Large intestine (tissue), 12 donors: ENCODE measurements at places on chromosomes 3 and 15. TPM values are rescaled to one million over a fixed set of nuclear protein-coding genes. Genes with fewer than 3 reads are reported as not detected.
A peak's percentile ranks its signal among the peaks of the same experiment; 100 is the strongest.

GRCh38 chr15:66292571-66293418 is 573 bp upstream of the DIS3L start:
- DNase-seq: no peak
- peak overlapping the region; percentile 69 for H3K4me3 ChIP-seq
- H3K27ac ChIP-seq: peak overlapping the region; percentile 93
- peaks cover 2% of the 10 kb centered on the region for H3K36me3 ChIP-seq
- no peaks in the 10 kb centered on the region for H3K27me3 ChIP-seq

DNA sequence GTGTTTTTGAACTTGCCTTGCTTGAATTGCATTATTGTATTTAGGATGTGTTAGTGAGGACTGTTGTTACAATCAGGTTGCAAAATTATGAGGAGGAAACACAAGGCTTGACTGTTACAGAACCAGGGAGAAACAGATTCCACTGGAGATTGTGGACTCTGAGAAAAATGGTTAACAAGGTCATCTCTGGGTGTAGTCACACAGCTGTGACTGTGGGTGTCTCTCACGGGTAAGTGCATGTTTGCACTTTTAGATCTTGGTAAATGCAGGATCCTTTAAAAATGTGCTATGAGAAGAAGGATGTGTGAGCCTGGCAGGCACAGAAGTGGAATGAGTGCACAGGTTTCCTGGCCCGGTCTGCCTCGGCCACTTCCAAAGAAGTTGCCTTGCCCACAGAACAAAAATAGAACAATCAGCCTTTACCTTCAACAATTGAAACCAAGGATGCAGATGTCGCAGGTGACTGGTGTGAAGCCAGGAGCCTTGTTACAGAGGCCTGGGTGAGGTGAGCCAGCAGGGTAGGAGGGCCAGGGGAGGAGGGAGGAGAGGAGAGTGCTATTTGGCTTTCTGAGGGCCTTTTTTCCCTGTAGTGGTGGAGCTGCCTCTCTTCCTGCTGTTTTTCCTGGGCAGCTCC is 68.0 kb downstream of the ABHD5 start:
- peaks cover 47% of the 10 kb centered on the region for H3K4me1 ChIP-seq
- no peak for DNase-seq
- peak overlapping the region; percentile 86 for H3K27ac ChIP-seq
- H3K27me3 ChIP-seq: no peaks in the 10 kb centered on the region
- no peak overlapping the region for H3K4me3 ChIP-seq
- H3K36me3 ChIP-seq: no peaks in the 10 kb centered on the region

The SCG5 gene
- polyA plus RNA-seq: 22.2 TPM

The CCDC71 gene
- 21.4 TPM for polyA plus RNA-seq

- H3K27ac ChIP-seq: no peak overlapping the region
- no peak overlapping the region for H3K4me3 ChIP-seq
- no peaks in the 10 kb centered on the region for H3K27me3 ChIP-seq
- DNase-seq: no peak
- H3K4me1 ChIP-seq: no peaks in the 10 kb centered on the region
Observed at GRCh38 chr3:179981646-179982045, 55.1 kb downstream of the PEX5L start.

- H3K27me3 ChIP-seq: no peaks in the 10 kb centered on the region
- H3K27ac ChIP-seq: no peak overlapping the region
- H3K4me1 ChIP-seq: no peaks in the 10 kb centered on the region
- H3K4me3 ChIP-seq: no peak overlapping the region
- H3K36me3 ChIP-seq: peaks cover 31% of the 10 kb centered on the region
- no peak for DNase-seq
Observed at GRCh38 chr3:120331076-120331475, 18.1 kb downstream of the LRRC58 start.

The ANKDD1A gene
- polyA plus RNA-seq: 5.6 TPM

GRCh38 chr15:81336568-81336967 is 12.6 kb upstream of the STARD5 start:
- peaks cover 5% of the 10 kb centered on the region for H3K36me3 ChIP-seq
- H3K27ac ChIP-seq: no peak overlapping the region
- DNase-seq: no peak

DNA sequence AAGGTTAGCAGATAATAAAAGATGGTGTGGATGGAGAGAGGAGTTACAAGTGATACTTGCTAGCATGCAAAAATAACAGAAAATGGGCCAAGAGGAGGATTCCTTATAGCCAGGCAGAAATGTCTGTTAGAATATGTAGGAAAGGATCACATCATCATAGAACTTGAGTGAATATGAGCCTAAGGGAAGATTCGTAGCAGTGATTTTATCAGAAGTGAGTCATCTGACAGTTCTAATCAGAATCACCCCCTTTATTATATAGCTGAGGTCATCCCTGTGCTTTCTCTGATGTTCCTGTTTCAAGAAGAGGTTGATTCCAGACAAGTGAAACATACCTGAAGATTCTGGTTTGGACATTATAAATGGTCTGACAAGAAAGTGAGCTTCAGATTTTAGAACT is 22.9 kb downstream of the EXOG start:
- H3K27ac ChIP-seq: no peak overlapping the region
- H3K27me3 ChIP-seq: no peaks in the 10 kb centered on the region
- H3K36me3 ChIP-seq: peaks cover 10% of the 10 kb centered on the region
- DNase-seq: no peak
- H3K4me1 ChIP-seq: no peaks in the 10 kb centered on the region

DNA sequence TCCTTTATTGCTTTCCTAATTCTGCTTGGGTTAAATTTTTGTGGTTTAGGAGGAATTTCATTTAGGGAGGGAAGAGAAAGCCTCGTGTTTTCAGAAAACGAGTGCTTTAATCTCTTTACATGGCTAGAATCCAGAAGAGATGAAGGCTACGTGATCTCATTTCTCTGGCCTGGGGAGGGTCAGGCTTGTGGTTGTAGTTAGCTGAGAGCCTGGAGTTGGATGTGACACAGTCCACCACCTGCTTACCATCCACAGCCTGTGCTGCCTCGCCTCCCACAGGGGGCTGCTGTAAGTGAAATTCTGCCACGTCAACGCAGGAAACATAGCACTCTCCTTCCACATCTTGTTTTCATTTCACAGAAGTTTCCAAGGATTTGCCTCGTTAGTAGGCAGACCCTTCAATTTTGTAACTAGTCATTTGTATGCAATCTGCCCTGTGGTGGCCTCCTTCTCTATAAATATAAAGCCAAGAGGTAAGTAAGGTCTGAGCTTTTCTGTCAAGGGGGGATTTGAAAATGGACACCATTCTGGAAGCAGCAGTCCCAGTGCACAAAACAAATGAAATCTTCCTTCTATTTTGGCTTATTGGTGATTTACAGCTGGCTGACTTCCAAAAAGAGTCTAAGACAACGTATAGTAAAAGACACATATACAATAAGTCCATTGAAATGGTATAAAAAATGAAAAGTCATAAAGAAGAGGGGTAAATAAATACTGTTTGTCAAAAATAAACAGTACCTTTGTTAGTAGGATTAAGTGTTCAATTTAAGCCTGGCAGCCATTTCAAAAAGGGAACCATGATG is 3.4 kb downstream of the GXYLT2 start:
- peaks cover 12% of the 10 kb centered on the region for H3K4me1 ChIP-seq
- no peak for DNase-seq
- no peaks in the 10 kb centered on the region for H3K27me3 ChIP-seq
- H3K36me3 ChIP-seq: no peaks in the 10 kb centered on the region

The ABHD17C gene
- 50.7 TPM for polyA plus RNA-seq

GRCh38 chr3:37603722-37604121 is 258.0 kb upstream of the CTDSPL start:
- peaks cover 26% of the 10 kb centered on the region for H3K4me1 ChIP-seq
- H3K4me3 ChIP-seq: no peak overlapping the region
- H3K27ac ChIP-seq: no peak overlapping the region
- no peaks in the 10 kb centered on the region for H3K27me3 ChIP-seq
- DNase-seq: no peak
- H3K36me3 ChIP-seq: no peaks in the 10 kb centered on the region

GRCh38 chr15:37104424-37104981 is 4.2 kb upstream of the MEIS2 start:
- H3K4me3 ChIP-seq: peak overlapping the region; percentile 52
- H3K4me1 ChIP-seq: no peaks in the 10 kb centered on the region
- H3K27me3 ChIP-seq: peaks cover 92% of the 10 kb centered on the region
- H3K27ac ChIP-seq: peak overlapping the region; percentile 50

DNA sequence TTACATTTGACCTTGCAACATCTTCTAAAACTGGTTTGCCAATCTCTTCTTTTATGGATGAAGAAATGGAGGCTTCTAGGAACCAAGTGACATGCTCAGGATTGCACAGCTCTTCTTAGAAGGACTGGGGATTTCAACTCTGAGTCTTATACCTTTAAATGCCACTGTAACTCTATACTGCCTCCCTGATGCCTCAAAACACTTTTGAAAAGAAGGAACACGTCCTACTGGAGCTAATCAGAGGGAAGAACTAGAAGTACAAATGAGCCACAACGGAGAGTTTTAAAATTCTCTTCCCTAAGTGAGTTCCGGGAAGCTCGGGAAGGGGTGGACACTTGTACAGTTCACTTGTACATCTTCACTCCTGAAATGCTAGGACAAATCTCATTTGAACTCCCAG is 949 bp upstream of the MITF start:
- no peak for DNase-seq
- no peaks in the 10 kb centered on the region for H3K36me3 ChIP-seq
- peak overlapping the region; percentile 59 for H3K4me3 ChIP-seq
- no peak overlapping the region for H3K27ac ChIP-seq
- peaks cover 26% of the 10 kb centered on the region for H3K27me3 ChIP-seq

- DNase-seq: no peak
- H3K27me3 ChIP-seq: no peaks in the 10 kb centered on the region
- H3K4me3 ChIP-seq: no peak overlapping the region
Observed at GRCh38 chr3:48404440-48405342, 25.2 kb downstream of the PLXNB1 start.

GRCh38 chr15:33132722-33133345 is 61.7 kb downstream of the FMN1 start:
- H3K4me1 ChIP-seq: no peaks in the 10 kb centered on the region
- H3K36me3 ChIP-seq: no peaks in the 10 kb centered on the region
- H3K4me3 ChIP-seq: no peak overlapping the region
- peak; percentile 53 for DNase-seq
- H3K27ac ChIP-seq: no peak overlapping the region

DNA sequence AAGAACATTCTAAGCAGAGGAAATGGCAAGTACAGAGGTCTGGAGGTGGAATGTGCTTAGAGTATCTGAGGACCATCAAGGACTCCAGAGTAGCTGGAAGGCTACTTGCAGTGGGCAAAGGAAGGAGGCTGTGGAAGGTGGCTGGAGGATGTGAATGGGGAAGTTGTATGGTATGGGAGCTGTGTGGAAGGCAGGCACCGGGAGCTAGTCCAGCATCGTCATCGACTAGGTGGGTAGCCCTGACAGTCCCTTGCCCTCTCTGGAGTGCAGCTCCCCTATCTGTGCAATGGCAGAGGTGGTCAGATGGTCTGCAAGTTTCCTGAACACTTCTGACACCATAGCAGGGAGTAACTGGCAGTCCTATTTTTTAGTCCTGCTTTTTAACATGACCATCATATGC is 19.3 kb downstream of the CCDC13 start:
- no peaks in the 10 kb centered on the region for H3K36me3 ChIP-seq
- peaks cover 24% of the 10 kb centered on the region for H3K4me1 ChIP-seq
- H3K27me3 ChIP-seq: no peaks in the 10 kb centered on the region

DNA sequence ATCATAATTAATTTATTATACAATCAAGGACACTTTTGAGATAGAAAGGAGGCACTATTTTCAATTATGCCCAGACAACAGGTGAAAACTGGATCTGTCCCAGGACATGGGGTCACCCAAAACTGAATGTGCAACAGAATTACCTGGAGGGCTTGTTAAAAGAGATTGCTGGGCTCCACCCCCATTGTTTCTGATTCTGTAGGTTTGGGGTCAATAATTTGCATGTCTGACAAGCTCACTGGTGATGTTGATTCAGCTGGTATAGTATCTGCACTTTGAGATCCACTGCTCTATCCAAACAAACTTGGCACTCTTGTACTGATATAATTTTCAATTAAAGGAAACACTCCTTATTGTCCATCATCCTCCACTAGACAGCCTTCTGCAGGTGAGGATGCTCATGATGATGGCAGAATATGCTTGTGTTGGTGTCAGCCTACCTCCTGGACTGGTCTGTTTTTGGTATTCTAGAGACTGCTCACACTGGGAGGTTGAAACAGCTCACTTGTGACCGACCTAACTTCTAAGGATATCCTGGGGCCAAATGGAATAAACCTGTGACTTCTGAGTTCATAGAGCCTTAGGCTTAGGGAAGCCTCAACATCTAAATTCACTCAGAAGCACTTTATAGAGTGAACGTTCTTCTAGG is 2.2 kb downstream of the P2RY14 start:
- H3K36me3 ChIP-seq: no peaks in the 10 kb centered on the region
- H3K4me3 ChIP-seq: no peak overlapping the region
- H3K27me3 ChIP-seq: no peaks in the 10 kb centered on the region
- no peaks in the 10 kb centered on the region for H3K4me1 ChIP-seq
- DNase-seq: no peak
- no peak overlapping the region for H3K27ac ChIP-seq

DNA sequence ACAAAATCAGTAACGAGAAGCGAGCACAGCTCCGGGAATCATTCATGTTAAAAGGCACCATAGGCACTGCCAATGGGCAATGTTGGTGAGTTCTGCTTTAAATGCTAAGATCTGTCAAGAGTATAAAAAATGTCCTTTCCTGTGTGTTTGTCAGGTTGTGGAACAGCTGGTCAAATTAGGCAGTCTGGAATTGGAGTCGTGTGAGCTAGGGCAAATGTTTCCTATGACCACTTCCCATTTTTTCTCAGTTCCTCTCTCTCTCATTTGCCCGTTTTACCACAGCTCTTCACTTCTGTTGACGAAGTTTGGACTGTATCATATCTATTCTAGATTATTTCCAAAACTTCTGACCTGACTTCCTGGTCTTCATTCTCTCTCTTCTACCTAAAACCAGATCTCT is 60.8 kb upstream of the GOLIM4 start:
- H3K27ac ChIP-seq: no peak overlapping the region
- H3K36me3 ChIP-seq: no peaks in the 10 kb centered on the region
- no peak for DNase-seq
- H3K27me3 ChIP-seq: no peaks in the 10 kb centered on the region
- H3K4me3 ChIP-seq: no peak overlapping the region

The BNC1 gene
- 4.2 TPM for polyA plus RNA-seq

DNA sequence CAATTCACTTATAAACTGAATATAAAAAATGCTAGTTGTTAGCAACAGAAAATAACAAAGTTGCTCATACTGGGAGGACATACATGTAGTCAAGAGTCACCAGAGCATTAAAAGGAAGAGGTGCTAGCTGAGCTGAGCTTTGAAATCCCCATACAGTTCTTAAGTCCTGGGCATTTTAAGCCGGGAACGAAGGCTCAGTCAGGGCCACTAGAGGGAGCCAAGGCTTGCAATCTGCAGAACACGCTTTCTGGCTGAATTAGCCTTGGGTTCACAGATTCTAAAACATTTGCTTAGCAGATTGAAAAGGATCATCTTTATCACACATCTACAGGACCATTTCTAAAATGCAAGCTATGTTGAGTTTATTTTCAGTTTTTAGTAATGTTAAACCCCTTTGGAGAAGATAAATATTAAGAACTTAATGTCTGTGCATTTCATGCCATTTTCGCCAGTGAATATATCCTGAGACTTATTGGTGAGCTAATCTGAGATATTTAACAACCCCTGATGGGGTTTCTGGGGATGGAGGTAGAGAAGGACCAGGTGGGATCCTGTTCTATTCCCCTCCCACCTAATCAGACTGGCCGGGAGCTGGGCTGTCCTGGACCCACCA is 26.3 kb upstream of the MNS1 start:
- H3K4me1 ChIP-seq: no peaks in the 10 kb centered on the region
- no peak overlapping the region for H3K4me3 ChIP-seq
- no peak overlapping the region for H3K27ac ChIP-seq
- peak; percentile 63 for DNase-seq
- H3K36me3 ChIP-seq: no peaks in the 10 kb centered on the region

- H3K27ac ChIP-seq: no peak overlapping the region
- H3K27me3 ChIP-seq: no peaks in the 10 kb centered on the region
- no peak for DNase-seq
- H3K4me1 ChIP-seq: no peaks in the 10 kb centered on the region
- no peaks in the 10 kb centered on the region for H3K36me3 ChIP-seq
Observed at GRCh38 chr15:76467136-76467535, 130.6 kb downstream of the ISL2 start.

The HAPLN3 gene
- polyA plus RNA-seq: 2.8 TPM

The SERPINI2 gene
- 0.09 TPM for polyA plus RNA-seq
